KBM-7 (cell line): ENCODE measurements at places on chromosomes 16 and 17.

DNA sequence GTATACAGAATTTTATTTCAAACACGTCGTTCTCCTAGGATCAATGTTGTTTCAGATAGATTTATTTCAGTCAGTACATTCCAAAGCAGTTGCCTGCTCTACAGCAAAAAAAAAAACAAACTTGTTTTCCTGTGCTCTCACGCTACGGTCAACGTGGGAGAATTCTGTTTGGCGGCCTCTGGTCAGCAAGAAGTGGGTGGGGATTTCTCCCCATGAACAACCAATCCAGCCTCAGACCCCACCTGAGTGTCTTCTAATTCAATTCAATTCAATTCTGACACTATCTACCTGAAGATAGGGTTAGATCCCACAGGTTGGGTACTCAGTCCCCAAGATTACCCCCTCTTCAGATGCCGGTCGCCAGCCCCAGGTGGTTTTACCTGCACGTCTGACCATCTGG lies 22.1 kb downstream of the C17orf58 start:
- no peak for DNase-seq

- no peak for DNase-seq
Observed at GRCh38 chr16:86239381-86239780, 270.9 kb upstream of the FOXF1 start.

DNA sequence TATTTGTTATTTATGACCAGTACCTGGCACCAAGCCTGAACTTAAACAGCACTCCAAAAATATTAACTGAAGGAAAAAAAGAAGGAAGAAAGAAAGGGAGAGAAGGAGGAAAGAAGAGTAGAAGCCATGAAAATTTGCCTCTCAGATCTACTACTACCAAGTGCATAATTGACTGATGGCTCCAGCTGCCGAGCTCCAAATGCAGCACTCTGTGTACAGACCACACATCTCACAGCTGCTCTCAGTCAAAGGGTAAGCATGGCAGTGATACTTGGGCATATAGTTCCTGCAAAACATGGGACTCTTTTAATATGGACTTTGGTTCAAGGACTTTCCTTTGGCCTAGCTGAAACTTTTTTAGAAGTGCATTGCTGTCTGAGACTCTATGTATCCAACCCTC lies 44.0 kb upstream of the NOG start:
- DNase-seq, result no peak

GRCh38 chr17:58189436-58190146 lies 2.9 kb upstream of the EPX start:
- DNase-seq, result peak; percentile 37

GRCh38 chr16:54140057-54140787 lies 146.4 kb downstream of the IRX3 start:
- peak; percentile 29 for DNase-seq

- no peak for DNase-seq
Observed at GRCh38 chr17:73061161-73061560, 31.3 kb downstream of the SLC39A11 start.

DNA sequence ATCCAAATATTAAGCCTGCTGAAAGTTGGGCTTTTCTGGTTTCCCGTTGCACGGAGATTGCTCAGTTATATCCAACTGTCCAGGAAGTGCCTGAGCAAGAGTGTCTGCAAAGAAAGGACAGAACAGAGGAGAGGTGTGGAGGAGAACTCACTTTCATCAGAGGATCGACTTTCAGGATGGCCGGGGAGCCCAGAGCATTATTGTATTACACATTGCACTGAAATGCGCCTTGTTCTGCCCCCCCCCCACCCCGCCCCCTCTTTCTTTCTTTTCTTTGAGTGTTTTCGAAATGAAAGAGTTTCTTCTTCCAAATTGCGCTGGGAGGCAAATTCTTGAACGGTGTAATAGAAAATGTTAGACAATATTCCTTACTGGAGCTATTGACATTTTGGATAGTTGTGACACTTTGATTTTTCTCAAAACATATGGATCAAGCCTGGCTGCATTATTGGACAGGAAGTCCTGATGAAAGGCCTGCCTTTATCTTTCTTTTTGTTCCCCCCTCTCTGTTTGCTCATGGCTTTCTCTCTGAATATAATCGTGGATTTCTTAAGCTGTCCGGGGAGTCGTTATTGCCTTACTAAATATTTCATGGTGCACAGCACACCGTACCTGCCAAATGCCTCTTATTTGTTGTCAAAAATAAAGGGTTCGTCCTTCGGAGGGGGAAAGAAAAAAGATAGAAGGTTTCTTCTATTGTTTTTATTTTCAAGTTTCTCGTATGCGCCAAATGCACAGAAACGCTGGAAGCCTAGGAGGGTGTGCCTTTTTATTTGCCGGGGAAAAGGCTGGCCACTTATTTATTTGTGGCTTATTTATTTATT lies 110.8 kb downstream of the IRX3 start:
- DNase-seq, result no peak

GRCh38 chr17:27265333-27265732 lies 28.6 kb upstream of the WSB1 start:
- DNase-seq, result no peak

- DNase-seq, result peak; percentile 66
Observed at GRCh38 chr17:79294459-79295071, 219.9 kb downstream of the ENGASE start.

- DNase-seq, result no peak
Observed at GRCh38 chr17:78957128-78957527, 22.6 kb downstream of the LGALS3BP start.

DNA sequence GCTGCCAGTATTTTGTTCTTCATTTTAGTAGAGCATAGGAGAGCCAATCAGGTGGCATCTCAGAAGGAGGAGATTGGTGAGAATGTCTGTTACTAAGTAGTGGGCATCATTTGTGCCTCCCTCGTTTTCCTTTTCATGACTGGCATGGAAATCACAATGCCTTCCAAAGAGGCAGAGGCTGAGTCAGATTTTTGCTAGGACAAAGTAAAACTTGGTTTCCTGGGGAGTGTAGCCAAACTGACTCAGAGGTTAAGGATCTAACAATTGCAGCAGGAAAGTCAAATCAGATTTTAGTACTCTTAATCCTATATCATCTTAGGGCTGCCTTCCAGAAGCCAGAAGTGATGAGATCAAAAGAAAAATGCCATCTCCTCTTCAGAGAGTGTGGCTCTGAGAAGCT lies 138.7 kb downstream of the ANKFN1 start:
- no peak for DNase-seq

DNA sequence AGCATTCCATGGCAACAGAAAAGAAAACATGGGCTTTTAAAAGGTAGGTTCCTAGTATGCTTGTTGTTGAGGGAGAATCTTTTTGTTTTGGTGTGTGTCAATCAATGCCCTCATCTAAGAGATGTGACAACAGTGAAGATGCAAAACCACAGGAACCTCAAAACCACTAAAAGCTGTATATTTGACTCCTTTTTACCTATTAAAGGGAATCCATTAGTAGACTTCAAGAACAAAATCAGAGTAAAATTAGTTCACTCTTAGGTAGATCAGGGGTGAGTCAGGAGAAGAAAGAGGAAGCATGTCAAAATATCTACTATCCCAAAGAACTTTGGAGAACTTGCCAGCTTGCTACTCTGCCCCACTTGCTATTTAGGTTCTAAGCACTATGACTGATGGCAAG lies 89.1 kb downstream of the CDK5R1 start:
- DNase-seq, result peak; percentile 29

- no peak for DNase-seq
Observed at GRCh38 chr17:7384489-7385081, 3.7 kb downstream of the TNK1 start.

DNA sequence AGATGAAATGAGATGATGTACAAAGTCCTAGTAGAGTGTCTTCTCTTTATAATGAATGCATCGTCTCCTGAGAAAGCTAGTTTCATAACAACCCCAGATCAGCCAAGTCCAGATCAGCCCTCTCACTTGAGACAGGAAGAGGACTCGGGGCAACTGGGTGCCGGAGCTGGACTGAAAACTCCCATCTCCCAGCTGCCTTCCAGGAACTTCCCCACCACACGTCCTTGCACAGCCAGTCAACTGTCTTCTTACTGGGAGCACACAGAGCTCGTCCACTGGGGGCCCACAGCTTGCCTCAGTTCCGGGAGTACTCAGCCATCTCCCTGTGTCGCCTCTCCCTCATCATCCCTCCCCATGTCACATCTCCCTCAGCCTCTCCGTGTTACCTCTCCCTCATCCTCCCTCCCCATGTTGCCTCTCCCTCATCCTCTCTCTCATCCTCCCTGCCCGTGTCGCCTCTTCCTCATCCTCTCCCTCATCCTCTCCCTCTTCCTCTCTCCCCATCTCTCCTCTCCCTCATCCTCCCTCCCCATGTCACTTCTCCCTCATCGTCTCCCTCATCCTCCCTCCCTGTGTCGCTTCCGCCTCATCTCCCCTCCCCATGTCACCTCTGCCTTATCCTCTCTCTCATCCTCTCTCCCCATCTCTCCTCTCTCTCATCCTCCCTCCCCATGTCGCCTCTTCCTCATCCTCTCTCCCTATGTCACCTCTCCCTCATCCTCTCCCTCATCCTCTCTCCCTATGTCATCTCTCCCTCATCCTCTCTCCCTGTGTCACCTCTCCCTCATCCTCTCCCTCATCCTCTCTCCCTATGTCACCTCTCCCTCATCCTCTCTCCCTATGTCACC lies 22.4 kb upstream of the KCNH6 start:
- DNase-seq, result no peak

DNA sequence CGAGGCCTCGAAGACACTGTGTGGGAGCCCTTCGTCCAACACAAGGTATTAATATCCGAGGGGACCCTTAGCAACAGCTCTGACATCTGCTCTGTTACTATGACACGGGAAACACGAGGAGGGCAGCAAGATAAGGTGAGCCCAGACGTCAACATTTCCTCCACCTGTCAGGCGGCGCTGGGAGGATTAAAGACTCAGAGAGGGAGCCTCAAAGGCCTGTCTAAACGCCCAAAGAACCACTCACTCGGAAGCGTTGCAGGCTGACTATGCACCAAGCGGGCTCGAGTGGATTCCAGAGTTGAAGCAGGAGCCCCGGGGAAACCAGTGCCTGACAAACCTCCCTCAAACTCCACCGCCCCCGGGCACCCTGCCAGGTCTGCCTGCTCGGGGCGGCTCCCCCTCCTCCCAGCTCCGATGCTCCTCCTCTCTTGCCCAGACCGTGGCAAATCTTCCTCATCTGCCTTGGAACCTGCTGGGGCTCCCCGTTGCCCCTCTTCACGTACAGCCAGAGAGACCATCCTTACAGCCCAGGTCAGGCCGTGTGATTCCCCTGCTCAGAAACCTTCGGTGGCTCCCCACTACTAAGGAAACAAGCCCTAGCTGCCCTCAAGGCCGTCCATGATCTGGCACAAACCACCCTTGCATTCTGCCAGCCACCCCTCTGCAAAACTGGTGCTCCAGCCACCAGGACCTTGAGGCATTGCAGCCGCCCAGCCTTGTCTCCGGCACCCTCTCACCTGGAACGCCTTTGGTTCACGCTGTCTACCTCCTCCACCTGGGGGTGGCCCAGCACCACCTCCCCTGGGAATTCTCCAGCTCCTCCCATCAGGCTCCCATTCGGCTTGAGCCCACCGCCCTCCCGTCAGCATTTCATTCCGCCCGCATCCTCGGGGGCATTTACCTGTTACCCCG lies 16.2 kb downstream of the RPH3AL start:
- DNase-seq, result peak; percentile 50

- DNase-seq, result no peak
Observed at GRCh38 chr16:86998196-86999001, 318.8 kb downstream of the C16orf95 start.

- DNase-seq, result no peak
Observed at GRCh38 chr16:49343291-49343690, 30.3 kb upstream of the C16orf78 start.

- DNase-seq, result peak; percentile 81
Observed at GRCh38 chr17:5610956-5611355, 26.6 kb upstream of the NLRP1 start.

DNA sequence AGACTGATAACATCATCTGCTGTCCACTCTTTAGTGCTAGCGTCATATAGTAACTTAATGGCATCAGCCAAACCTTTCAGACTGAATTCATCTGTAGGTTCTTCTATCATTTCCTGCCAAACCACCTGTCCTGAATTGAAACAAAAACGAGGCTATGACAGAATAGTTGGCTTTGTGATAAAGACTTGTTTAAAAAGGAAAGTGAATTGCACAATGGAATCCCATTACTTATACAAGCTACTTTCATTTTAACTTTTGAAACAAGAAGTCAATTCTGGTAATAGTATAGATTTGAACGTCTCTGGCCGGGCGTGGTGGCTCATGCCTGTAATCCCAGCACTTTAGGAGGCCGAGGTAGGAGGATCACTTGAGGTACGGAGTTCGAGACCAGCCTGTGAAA lies 18.2 kb downstream of the LASP1NB start:
- no peak for DNase-seq

DNA sequence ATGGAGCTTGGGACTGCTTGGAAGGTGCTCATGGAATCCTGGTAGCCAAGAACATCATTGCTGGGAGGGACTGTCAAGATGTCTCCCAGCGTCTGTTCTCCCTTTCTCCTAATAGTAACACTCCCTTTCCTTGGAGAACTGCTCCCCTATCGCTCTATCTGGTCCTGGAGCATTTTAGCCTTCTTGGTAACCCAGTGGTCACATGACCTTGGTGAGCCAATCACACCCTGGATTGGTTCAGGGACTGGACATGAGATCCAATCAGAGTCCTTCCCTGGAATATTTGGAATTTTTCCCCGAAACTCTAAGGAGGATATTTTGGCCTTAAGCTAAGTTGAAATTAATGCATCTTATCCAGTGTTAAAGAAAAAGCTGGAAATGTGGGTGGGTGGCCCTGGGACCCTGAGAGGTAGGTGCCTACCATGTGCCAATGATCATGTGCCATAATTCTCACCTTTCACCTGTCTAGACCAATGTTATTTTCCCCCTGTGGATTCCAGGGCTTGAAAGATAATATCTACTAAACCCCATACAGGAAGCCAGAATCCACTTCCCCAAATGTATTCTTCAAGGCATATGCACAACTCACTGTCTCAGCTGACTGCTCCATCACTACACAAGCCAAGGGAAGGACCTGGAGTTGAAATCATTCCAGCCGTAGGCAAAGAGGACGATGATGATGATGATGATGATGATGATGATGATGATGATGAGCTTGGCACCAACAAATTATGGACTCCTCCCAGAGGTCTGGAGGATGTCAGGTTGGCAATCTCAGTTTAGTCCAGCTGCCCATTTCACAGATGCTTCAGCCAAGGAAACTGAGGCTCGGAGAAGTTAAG lies 193.2 kb downstream of the RAB11FIP4 start:
- peak; percentile 48 for DNase-seq

- peak; percentile 47 for DNase-seq
Observed at GRCh38 chr16:8936421-8936820, 27.3 kb downstream of the USP7 start.

- no peak for DNase-seq
Observed at GRCh38 chr16:11215935-11216556, 40.0 kb downstream of the SOCS1 start.

DNA sequence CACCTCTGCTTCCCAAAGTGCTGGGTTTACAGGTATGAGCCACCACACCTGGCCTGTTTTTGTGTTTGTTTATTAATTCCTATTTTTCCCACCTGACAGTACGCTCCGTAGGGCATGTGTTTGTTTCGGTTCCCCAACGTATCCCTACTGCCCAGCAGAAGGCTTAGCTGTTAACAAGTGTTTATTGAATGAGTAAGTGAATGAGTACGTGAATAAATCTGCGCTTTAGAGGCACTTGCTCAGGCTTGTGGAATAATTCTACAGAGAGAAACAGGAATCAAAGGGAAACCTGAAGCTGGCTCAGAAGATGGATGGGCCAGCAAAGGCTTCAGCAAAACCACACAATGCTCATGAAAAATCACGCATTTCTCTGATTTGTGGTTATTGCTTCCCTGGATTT lies 647.9 kb downstream of the MAF start:
- no peak for DNase-seq
